ENCODE measurements at places on chromosomes 2 and 18.

DNA sequence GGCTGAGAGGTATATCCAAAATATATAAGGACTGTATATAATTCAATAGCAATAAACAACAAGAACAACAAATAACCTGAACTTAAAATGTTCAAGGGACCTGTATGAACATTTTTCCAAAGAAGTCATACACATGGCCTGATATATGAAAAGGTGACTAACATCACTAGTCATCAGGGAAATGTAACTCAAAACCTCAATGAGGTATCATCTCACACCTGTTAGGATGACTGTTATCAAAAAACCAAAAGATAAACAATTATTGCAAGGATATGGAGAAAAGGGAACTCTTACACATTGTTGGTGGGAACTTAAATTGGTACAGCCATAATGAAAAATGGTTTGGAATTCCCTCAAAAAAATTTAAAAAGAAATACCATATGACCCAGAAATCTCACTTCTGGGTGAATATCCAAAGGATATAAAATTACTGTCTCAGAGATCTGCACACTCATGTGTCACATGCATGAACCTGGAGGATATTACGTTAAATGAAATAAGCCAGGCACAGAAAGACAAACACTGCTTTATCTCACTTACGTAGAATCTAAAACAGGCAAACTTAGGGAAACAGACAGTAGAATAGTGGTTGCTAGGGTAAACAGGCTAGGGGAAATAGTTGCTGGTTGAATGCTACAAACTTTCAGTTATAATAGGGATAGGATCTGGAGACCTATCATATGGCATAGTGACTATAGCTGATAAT is 334.5 kb upstream of the MMADHC start:
- no peak for DNase-seq

DNA sequence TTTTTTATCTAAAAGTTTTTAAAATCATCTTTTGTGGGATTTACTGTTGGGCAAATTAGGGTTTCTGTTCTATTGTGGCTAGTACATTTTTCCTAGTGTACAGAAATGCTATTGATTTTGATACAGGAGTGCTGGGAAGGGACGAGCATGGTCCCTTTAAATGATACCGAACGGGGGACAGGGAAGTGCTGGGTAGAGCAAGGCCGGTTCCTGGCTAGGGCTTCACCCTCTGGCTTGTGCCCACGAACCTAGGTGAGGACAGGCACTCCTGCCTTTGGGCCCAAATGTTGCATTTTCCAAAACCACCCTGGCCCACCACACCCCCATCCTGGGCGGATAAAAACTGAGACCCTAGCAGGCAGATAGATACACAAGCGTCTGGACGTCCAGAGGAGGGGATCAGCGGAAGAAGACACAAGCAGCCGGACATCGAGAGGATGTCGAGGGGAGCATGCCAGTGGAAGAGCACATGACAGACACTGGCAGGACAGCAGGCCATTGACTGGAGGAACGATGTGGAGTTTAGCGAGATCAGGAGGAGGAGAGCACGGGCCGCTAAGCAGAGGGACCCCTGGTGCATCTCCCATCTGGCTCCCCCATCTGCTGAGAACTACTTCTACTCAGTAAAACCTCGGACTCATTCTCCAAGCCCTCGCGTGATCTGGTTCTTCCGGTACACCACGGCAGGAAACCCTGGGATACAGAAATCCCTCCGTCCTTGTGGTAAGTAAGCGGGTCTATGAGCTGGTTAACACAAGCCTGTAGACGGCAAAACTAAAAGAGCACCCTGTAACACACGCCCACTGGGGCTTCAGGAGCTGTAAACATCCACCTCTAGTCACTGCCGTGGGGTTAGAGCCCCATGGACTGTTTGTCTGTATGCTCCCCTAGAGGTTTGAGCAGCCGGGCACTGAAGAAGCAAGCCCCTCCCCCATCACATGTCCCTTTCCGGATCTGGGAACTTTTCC is 13.5 kb upstream of the CALCRL start:
- DNase-seq, result no peak

- no peak for DNase-seq
Observed at GRCh38 chr2:97663626-97663961, 250 bp downstream of the ACTR1B start.

- DNase-seq, result no peak
Observed at GRCh38 chr2:174012347-174013314, 47.5 kb upstream of the SP3 start.
